ENCODE measurements at places on chromosomes 7 and 10.

- no peak for DNase-seq
Observed at GRCh38 chr10:33917069-33917780, 582.8 kb upstream of the NRP1 start.

DNA sequence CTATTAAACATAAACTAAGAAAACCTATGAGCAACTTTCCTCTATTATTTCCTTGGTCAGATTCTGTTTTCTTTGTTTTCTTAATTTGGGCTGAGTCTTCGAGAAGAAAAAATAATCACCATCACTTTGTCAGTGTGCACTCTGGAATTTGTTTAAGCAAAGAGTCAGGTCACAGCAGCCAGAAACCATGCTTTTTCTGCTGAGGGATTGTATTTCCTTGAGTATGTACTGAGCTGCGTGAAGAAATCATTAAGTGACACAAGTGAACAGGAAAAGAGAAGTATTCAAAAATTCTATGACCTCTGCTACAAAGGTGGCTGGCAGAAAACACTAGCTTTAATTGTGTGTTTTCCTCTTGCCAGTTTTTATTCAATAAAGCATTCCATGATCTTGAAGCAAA is 249.6 kb downstream of the VTI1A start:
- no peak for DNase-seq

DNA sequence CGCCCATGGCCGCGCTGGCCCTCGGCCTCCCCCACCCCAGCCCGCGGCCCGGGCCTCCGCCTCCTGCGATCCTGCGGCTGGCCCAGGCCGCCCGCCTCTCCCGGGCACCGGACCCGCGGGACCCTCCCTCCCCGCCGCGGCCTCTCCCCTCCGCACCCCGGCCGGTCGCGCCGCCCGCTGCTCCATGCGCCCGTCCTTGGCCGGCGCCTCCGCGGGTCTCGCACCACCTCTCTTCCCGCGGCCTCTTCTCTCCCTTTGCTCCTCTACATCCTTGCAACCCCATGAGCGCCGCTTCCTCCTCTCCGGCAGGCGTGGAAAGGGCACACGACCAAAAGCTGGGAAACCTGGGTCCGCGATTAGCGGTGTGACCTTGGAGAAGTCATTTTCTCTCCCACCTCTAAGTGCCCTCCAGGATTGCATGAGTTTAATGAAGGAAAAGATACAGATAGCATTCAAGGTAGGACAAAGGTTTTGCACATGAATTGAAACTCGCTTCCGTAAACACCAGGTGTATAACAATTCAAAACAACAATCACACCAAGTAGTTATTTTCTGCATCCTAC is 448 bp upstream of the SRPK2 start:
- DNase-seq = no peak

- no peak for DNase-seq
Observed at GRCh38 chr10:100713049-100713858, 32.1 kb upstream of the PAX2 start.

DNA sequence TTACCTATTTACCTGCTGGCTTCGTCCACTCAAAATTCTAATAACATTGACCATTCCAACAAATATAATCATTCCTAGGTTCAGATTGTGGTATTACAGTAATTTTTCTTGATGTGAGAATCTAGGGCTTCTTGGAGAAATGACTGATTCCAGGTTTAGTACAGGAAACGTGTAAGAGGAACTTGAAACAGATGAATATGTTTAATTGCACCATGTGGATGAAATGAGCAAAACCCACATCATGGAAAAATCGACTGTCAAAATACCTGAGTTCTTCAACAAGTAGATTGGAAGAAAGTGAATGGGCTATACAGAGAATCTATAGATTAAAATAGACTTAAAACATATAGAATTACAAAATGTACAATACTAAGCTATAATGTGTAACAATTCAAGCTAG is 24.9 kb upstream of the OR9A4 start:
- DNase-seq = no peak

DNA sequence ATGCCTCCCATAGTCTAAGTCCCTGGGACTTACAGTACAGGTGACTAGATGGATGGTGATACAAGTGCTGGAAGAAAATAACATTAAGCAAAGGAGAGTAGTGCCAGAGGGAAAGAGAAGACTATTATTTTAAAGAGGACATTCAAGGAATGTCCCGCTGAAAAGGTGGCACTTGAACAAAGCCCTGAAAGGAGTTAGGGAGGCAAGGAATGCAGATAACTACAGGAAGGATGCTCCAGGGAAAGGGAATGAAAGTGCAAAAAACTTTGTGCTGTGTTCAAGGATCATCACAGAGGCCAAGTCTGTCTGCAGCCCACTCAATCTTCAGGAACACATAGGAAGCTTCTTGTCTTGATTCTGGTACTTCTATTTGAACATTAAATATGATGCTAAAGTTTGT is 14.9 kb downstream of the ANKMY2 start:
- DNase-seq = no peak

DNA sequence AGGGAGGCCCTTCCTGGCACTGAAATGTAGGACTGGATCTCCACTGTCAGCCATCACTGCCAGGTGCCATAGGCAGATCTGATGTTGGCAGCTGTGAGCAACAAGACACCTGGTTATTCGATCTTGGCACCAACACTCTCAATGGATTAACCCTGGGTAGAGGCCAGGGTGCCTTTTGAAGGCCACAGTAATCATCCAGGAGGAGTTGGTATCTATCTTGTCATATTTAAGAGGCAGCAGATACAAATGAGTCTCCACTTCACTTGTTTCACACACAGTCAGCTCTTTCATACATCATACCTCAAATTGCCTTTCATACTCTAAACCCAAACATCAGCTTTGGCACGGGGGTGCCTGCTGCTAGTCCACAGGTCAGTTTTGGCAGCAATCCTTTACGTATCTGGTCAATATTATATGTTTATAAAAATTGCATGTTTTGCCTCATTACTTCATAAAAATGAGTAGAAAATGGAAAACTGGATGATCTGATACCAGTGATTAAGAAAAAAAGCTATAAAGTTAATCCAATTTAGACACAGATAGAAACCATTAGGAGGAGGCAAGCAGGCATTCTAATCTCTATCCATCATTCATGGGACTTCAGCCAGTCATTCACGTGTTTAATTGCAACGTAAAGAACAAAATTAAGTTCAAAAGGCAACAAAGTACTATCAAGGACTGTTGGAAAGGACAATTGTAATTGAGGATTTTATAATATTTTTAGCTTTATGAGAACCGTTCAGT is 12.7 kb upstream of the CACUL1 start:
- DNase-seq = no peak

DNA sequence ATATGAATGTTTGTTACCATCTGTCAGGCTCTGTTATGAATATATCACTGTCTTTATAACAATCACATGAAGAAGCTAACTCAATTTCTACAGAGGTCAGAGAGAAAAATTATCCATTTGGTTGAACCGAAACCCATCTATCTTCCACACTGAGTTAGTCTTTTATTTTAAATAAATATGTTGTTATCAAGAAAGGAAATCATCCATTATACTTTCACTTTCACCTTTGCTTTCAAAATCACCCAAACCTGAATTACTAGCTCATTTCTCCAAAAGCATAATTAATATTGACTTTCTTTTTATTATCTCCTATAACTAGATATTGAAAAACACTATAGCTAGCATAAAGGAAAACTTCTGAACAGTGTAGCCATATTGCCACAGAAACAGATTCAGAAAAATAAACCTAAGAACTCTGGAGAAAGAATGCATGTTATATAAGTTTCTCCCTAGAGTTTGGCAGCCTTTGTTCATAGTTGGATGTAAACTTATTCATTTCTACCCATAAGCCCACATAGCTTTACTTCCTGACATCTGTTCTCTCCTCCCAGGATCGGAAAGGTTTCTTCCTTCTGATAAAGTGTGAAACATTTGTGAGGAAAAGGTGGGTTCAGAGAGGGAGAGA is 66.0 kb downstream of the NPSR1 start:
- DNase-seq = no peak

DNA sequence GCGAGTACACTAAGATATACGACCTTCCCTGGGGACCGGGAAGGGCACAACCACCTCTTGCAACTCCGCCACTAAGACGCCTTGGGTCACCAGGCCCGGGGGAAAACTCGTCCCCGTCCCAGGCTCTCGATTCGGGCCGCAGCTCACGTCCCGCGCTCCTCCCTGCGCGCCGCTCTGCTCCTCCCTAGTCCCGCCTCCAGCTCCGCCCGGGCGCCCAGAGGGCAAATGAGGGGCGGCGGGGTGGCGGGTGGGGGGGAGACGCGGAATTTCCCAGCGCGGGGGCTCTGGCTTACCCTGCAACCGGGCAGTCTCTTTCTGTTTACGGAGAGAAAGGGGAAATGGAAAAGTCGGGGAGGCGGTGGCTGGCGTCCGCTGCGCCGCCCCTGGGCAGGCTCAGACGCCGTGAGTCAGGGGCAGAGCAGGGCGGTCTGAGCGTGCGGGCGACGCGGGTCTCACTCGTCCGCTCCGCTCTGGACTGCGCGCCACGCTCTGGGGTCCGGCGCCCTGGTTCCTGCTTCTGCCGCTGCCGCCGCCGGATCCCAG is at the start of gene MAP3K8:
Gene MAP3K8, plus strand, starts transcription at position 455 of the 543 bp plus-strand sequence. CDS start 4,755 bp downstream, outside the sequence.
- peak; percentile 74 for DNase-seq

GRCh38 chr10:49299816-49300139 is 808 bp downstream of the C10orf71 start:
- no peak for DNase-seq

- no peak for DNase-seq
Observed at GRCh38 chr10:11603741-11604140, 7.7 kb downstream of the USP6NL start.

- DNase-seq = peak; percentile 16
Observed at GRCh38 chr7:16504019-16504418, 22.6 kb upstream of the LRRC72 start.

DNA sequence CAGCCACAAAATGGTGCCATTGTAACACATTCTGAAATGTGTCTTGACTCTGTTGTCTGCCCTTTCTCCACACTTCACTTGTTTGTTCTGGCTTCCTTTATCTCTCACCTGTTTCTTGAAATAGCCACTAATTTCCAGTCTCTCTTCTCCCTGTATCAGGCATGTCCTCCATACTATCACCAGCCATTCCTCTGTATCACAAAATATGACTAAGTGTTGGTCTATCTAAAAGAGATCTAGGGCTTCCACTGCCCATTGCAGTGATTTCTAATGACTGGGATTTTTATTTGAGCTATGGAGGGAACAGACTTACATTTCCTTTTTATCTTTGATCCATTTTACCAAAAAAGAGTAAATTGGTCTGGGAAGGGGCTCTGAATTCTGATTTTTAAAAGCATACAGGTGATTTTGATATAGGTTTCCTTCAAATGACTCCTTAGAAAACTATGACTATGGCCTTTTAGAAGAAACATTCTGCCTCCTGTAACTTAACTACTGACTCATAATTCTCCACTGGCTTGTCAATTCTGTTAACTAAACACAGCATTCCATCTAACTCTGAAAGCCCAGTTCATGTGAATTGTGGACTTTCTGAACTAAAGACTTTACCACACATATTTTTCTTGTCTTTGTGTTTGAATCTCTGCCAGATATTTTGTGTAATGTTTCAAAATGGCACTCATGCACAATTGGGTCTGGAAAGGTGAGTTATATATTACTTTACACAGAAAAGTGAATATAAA is 1121.4 kb downstream of the XPNPEP1 start:
- DNase-seq = peak; percentile 79

GRCh38 chr10:43734716-43735115 is 86.0 kb upstream of the ZNF32 start:
- peak; percentile 20 for DNase-seq

- no peak for DNase-seq
Observed at GRCh38 chr10:87659571-87660483, at the start of gene PAPSS2. TSS of gene PAPSS2 (plus strand) at chr10:87659878. CDS start at chr10:87659982, 104 bp downstream.

DNA sequence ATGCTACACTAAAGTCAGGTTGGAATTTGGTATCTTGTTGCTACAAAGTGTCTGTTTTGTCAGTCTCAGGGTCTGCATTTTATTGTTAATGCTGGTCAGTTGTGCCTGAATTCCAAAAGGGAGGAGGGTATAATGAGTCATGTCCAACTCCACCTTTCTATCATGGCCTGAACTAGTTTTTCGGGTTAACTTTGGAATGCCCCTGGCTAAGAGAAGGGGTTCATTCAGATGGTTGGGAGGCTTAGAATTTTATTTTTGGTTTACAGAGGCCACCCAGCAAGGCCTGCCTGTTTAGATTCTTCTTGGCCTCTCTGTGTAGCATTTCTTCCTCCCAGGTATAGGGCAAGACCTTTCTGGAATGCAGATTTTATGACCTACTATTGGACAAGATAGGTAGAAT is 93.2 kb downstream of the SKIDA1 start:
- DNase-seq = no peak

GRCh38 chr7:18313965-18314364 is 181.6 kb upstream of the HDAC9 start:
- no peak for DNase-seq

DNA sequence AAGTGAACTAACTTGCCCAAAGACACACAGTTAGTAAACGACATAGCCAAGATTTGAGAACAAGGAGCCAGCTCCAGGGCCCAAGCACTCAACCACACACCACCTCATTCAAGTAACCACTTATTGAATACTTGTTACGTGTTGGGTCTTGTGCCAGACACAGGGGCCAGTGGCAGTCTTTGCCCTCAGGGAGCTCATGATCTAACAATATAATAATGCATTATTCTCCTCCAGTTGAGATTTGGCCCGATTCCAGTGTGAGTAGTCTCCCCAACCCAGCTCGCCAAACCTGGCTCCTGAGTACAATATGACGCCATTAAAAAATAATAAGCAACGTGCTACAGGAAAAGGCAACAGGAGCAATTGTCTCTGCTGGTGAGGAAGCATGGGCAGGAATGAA is 14.4 kb upstream of the STK17A start:
- DNase-seq = no peak

GRCh38 chr10:112526139-112526538 is 79.1 kb downstream of the VTI1A start:
- DNase-seq = no peak

- DNase-seq = peak; percentile 39
Observed at GRCh38 chr10:114825513-114826253, 4.1 kb downstream of the FHIP2A start.

DNA sequence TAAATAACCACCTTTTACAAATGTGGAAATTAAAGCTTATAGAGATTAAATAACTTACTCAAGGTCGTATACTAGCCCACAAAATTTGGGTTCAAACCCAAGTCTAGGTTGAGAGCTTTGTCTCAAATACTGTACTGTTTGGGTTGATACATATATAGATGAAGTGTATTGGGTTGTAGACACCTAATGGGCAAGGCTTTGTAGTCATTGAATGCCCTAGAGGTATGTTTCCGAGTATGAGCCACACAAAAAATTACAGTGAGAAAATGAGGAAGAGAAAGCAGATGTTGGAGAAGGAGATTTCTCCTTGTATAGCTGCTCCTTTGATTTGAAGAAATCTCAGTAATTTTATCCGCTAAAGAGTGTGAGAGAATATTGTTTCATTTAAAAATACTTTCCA is 60.6 kb downstream of the C1GALT1 start:
- DNase-seq = no peak

GRCh38 chr7:150406567-150407421 is 27.7 kb downstream of the ZNF775 start:
- no peak for DNase-seq

- no peak for DNase-seq
Observed at GRCh38 chr10:109978481-109978880, 29.3 kb upstream of the ADD3 start.

- no peak for DNase-seq
Observed at GRCh38 chr7:125668321-125668993, 738.8 kb upstream of the POT1 start.

- peak; percentile 31 for DNase-seq
Observed at GRCh38 chr7:130758429-130759056, 24.5 kb upstream of the KLF14 start.

- DNase-seq = no peak
Observed at GRCh38 chr10:974785-975074, 13.5 kb upstream of the GTPBP4 start.

GRCh38 chr10:22834471-22834870 is 93.4 kb upstream of the ARMC3 start:
- no peak for DNase-seq

All from fibroblast of skin of left quadriceps (primary cell).